SJCRH30 (cell line): ENCODE measurements at places on chromosomes 2 and 18. TPM values are rescaled to one million over a fixed set of nuclear protein-coding genes. Genes with fewer than 3 reads are reported as not detected.

GRCh38 chr2:206212673-206213513 lies 53.2 kb downstream of the EEF1B2 start:
- DNase-seq, result no peak

Gene ARHGEF33
- 0.05 TPM in 1 of 2 replicates, not detected in the other for total RNA-seq

Gene SEMA4F
- total RNA-seq, result 3.9 and 5.6 TPM in 2 replicates

Gene HOXD3
- not detected in 2 replicates for total RNA-seq

GRCh38 chr2:159200498-159200897 lies 86.0 kb downstream of the WDSUB1 start:
- DNase-seq, result peak; percentile 18

- no peak for DNase-seq
Measured at GRCh38 chr2:190526105-190526750, 8.3 kb downstream of the NEMP2 start.
